ENCODE measurements at places on chromosomes 16 and 17.

GRCh38 chr17:14901376-14901775, 363.8 kb downstream of the PMP22 start:
- no peak for DNase-seq

DNA sequence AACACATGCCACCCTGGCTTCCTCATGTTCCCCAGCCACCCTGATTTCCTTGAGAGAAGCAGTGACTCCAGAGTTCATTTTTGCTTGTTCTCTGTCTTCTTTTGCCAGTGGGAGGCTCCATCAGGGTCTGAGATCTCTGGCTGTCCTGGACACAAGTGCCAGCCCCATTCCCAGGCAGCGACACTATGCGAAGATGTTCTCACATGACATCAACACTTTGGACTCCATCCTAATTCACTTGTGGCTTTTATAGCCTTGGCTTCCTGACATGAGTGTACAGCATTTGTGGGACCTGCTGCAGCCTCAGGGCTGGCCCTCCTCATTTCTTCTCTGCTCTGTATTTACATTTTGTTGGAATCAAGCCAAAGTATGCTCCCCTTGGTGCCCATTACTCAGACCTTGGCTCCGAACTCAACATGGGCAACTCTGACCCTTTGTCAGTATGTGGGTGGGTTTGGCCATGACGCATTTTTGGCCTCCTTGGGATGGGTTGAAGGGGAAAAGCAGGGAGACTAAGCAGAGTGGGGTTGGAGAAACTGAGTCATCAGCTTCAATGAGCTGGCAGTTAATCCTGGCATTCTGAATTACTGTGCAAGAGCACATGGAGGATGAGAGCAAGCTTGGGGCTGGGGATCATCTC, 119.0 kb upstream of the EEF2KMT start:
- no peak for DNase-seq

DNA sequence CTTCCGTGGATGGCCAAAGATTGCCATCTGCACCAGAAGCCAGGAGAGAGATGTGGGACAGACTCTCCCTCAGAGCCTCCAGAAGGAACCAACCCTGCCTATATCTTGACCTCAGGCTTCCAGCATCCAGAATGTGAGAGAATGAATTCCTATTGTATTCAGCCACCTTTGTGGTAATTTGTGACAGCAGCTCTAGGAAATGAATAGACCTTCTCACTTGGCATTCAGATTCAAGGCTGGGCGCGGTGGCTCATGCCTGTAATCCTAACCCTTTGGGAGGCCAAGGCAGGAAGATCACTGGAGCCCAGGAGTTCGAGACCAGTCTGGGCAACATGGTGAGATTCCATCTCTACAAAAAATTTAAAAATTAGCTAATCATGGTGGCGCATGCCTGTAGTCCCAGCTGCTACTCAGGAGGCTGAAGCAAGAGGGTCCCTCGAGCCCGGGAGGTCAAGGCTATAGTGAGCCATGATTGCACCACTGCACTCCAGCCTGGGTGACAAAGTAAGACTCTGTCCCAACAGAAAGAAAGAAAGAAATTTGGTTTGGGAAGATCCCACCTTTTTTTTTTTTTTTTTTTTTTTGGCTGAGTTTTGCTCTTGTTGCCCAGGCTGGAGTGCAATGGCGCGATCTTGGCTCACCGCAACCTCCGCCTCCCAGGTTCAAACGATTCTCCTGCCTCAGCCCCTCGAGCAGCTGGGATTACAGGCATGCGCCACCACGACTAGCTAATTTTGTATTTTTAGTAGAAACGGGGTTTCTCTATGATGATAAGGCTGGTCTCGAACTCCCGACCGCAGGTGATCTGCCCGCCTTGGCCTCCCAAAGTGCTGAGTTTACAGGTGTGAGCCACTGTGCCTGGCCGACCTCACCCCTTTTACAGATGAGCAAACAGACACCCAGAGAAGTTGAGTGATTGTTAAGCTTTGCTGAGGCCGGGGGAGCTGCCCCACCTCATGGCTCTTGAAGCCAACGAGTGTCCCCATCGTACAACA, 4.3 kb upstream of the CPSF4L start:
- no peak for DNase-seq

DNA sequence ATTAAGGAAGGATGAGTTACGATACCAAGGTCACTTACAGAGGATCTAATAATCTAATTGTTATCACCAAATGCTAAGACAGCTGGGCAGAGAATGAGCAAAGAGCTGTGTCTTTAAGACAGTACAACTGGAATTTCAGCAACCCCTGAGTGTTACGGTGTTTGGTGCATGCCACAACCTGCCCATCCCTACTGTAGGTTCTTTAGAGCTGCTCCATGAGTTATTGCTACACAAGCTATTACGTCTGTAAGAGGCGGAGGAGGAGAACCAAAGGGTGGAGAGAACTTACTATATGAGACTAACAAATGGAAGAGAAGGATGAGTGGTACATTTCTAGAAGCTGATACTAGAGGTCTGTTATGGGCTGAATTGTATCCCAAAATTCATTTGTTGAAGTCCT, 14.2 kb upstream of the C17orf78 start:
- no peak for DNase-seq

- peak; percentile 52 for DNase-seq
Measured at GRCh38 chr16:88507231-88507743, 54.2 kb downstream of the ZFPM1 start.

- DNase-seq, result peak; percentile 4
Measured at GRCh38 chr16:64865069-64865696, 256.7 kb downstream of the CDH11 start.

- DNase-seq, result no peak
Measured at GRCh38 chr17:33322063-33322462, 29.0 kb upstream of the ASIC2 start.

GRCh38 chr16:87056083-87056482, 261.1 kb downstream of the C16orf95 start:
- DNase-seq, result peak; percentile 54

GRCh38 chr17:80229011-80229410, 8.8 kb downstream of the SLC26A11 start:
- no peak for DNase-seq

DNA sequence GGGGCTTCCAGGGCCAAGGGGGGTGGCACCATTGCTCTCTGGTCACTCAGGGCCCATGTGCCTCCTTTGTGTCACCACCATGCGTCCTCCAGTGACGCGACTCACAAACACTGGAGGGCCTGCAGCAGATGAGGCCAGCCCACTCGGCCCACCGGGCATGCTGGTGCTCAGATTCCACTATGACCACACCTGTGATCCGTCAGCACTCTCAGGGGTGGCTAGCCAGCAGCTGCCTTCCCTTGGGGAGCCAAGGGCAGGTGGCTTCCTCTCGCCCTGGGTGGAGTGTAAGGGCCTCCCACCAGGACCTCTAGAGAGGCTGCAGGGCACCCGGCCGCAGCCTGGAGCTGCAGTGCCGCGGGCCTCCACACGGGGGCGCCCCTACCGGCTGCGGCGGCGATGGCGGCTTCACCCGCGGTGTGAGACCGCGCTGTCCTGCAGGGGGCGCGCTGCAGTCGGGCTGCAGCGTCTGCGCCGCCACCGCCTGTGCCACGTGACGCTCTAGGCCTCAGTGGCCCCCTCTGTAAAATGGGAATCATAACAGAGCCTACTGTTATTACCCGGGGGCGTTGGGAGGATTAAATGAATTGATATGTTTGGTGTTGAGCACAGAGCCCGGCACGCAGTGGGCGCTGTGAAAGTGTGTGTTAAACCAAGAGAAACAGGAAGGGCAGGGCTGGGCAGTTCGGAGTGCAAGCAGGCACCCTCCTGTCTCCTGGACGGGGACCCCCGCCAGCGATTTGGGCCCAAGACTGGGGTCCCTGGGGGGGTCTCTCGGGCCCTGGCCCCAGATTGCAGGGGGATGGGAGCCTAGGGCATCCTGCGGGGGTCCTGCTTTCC, 192.4 kb upstream of the GSE1 start:
- DNase-seq, result no peak

- DNase-seq, result no peak
Measured at GRCh38 chr16:1895949-1896675, 22.1 kb downstream of the HS3ST6 start.

GRCh38 chr16:4309833-4310266, 6.0 kb upstream of the GLIS2 start:
- DNase-seq, result peak; percentile 91

DNA sequence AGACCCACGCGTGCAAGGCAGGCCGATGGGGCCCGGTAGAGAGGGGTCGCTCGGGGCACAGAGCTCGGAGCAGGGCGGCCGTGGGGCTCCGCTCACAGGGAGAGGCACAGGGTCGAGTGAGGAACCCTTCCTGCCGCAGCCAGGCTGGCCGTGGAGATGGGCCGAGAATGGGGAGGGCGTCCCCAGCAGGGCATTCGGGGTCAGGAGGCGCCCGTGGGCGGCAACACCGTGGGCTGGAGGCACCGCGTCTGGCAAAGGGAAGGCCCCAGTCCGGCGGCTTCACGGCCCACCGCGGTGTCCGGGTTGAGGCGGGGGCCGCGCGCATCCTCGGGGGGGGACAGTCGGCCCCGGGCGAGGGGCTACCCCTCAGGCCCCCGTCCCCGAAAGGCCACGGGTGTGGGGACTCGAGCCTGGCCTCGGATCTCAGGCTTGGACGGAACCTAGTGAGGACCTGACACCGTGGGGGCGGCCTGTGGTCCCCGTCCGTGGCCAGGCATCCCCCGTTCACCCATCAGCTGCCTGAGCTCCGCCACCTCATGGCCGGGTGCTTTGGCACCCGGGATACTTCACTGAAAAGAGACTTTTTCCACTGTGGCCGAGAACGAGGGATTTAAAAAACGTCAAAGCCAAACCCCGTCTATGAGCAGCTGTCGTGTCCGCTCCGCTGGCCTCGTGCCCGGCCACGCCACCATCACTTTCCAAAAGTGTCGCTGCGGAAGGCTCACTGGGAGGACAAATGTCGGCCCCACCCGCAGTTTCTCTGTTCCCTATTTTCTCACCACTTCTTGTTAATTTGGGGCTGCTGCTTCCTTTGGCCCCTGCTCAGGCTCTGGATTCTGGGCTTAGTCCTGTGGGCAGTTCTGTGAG, 73.6 kb downstream of the METRNL start:
- DNase-seq, result no peak

GRCh38 chr17:74151551-74152315, 51.7 kb upstream of the RPL38 start:
- DNase-seq, result no peak

- DNase-seq, result no peak
Measured at GRCh38 chr16:2337431-2338296, 2.9 kb downstream of the ABCA3 start.

GRCh38 chr16:63749276-63749675, 1372.6 kb downstream of the CDH11 start:
- no peak for DNase-seq

DNA sequence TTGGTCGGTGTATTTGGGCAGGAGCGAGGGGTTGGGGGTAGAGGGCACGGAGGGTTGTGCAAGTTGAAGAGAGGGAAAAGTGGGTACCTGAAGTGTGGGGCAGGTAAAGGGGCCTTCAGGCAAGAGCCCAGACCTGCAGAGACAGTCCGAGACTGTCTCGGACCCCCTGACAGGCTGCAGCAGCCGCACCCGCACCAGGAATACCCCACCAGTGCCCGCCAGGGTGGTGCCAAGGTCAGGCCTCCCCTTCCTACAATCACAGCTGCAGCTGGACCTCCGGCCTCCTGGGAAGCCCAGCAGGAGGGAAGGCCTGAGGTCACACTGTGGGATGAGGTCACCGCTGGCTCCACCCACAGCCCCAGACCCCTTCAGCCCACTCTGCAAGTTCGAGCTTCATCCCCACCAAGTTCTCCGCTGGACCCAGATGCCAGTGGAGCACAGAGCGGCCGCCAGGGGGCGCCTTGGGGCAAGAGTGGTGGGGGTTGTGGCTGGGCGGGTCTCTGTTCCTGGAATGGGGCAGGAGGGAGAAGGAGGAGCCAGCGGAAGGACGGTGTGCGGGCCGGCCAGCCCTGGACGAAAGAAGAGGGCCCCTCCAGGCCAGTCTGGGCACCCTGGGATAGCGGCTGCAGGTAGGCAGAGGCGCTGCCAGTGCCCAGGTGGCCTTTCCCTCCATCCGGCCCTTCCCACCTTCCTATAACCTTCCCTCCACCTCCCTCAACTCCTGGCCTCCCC, at the start of gene HSD3B7:
Gene HSD3B7 (plus strand): TSS at position 539 of the 732 bp plus-strand sequence. CDS start 452 bp downstream, outside the sequence.
- DNase-seq, result peak; percentile 68

- DNase-seq, result no peak
Measured at GRCh38 chr16:57413733-57414132, 9.2 kb downstream of the CCL17 start.

DNA sequence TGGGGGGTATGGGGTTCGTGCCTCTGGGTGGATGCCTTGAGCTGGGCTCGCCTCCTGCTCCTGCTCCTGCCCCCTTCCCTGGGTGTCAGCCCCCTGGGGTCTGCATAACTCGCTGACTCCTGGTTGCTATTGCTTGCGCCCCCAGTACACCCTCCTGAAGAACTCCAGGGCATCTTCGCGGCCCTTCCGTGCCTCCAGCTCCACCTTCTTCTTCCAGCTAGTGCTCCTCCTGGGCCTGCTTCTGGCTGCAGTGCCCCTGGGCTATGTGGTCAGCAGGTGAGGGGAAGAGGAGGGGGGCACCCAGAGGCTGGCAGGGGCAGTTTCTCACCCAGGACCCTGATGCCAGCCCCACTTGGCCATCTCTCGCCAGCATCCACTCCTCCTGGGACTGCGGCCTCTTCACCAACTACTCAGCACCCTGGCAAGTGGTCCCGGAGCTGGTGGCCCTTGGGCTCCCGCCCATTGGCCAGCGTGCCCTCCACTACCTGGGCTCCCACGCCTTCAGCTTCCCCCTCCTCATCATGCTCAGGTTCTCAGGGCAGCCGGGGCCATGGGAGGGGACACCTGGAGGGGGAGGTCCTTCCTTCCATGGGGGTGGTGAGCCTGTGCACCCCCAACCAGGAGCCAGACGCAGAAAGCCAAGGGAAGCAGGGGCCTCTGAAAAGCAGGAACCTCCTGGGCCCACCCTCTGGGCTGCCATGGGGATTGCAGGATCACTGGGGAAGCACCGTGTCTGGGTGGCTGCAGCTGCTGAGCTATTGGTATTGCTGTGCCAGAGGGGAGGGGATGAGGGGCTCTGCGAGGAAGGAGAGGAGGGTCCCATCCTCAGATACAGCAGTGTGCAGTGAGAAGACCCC, 7.8 kb upstream of the C17orf99 start:
- DNase-seq, result no peak

DNA sequence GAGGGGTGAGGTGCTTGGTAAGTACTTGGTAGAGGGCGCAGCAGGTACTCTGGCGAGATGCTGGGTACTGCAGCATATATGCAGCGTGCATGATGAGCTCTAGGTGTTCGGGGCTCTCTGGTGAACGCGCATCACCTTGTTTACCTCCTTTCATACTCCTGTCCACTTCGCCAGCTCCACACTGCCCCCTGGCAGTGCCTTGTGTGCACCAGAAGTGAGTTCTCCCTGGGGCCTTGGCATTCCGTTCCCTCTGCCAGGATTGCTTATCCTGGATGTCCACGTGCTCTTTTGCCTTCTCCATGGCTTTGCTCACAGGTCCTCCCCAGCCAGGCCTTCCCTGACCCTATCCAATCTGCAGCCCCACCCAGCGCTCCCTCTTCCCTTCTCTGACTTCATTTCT, 154.2 kb downstream of the MRM1 start:
- DNase-seq, result no peak

DNA sequence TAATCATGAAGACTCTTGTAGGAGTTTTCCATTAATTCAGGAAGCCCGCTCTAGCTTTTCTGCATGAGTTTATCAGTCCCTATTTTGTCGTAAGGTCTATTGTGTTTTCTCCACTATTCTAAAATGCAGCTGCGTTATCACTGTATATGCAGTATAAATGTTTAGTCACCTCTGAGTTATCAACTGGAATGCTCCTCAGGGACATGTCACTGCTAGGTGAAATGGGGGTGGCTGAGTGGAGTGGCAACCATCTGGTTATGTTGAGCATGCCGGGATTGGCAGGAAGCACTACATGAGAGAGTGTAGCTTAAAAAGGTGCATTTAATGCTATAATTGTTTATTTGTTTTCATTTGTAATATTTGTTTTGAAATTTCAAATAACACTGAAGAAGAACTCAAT, 285.2 kb upstream of the ELAC2 start:
- DNase-seq, result peak; percentile 46

All from A172 (cell line).